ENCODE measurements at places on chromosomes 12 and 14. TPM values are rescaled to one million over a fixed set of nuclear protein-coding genes. Genes with fewer than 3 reads are reported as not detected.

Gene C12orf60
- polyA plus RNA-seq, result 5.2 TPM

Gene VAMP1
- polyA plus RNA-seq, result 12.7 TPM

Gene SYNE3
- 1.9 TPM for polyA plus RNA-seq

Gene KLHL42
- 32.8 TPM for polyA plus RNA-seq

Gene TBC1D30
- 4.9 TPM for polyA plus RNA-seq

Gene OVCH1
- polyA plus RNA-seq, result 0.18 TPM

Gene GRIP1
- polyA plus RNA-seq, result 22.2 TPM

Gene TAS2R13
- 0.10 TPM for polyA plus RNA-seq

Gene STON2
- polyA plus RNA-seq, result 49.7 TPM

Gene PLA2G1B
- 0.31 TPM for polyA plus RNA-seq

Gene TMEM63C
- polyA plus RNA-seq, result 1.5 TPM

GRCh38 chr12:76554405-76555230, 5.0 kb downstream of the OSBPL8 start:
- DNase-seq, result no peak

DNA sequence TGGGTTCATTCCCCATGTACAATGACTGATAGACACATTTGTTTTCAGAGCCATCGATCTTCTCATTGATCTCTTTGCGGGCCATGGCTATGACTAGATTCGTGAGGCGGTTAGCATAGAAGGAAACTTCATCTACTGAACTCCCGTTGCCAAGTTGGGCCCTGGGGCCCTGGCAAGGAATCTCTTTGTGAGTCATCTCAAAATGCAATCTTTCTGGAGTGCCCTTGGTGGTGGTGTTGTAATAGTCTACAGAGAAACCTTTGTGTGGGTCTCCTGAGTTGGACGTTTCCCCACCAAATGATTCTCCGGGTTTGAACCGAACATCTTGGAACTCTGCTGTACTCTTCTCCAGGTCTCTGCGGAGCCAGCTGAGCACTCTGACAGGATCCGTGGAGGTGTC, 20.4 kb downstream of the AKAP3 start:
- no peak for DNase-seq

DNA sequence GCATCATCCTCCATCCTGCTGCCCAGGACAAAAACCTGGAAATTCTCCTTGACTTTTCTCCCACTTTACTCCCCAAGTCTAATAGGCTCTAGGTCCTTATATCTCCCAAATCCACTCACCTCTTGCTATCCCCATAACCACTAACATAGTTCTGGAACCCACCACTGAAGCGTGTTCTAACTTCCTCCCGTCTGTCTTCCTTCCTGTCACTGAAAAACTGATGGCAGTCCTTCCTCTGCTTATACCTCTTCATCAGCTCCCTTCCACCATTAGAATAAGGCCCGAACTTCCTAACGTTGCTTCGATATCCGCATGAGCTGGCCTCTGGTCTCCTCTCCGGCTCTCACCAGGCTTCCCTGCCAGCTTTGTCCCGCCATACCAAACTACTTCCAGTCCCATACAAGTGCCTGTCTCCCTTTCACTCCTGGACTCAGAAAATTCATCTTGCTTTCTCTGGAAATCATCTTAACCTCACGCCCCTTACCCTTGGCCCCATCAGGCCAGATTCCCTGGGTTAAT, 63.0 kb upstream of the BCL2L14 start:
- DNase-seq, result no peak

DNA sequence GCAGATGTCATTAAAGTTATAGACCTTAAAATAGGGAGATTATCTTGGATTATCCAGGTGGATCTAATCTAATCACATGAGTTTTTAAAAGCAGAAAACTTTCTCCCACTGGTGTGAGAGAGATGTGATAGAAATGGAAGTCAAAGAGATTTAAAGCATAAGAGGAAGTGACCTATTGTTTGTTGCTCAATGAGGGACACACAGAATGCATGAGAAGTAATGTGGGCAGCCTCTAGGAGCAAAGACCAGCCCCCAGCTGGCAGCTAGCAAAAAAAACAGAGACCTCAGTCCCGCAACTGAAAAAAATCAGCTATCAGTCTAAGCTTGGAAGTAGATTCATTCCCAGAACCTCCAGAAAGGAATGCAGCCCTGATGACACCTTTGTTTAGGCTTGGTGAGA, 24.6 kb upstream of the ANP32D start:
- DNase-seq, result no peak

- DNase-seq, result no peak
Observed at GRCh38 chr12:92295523-92295922, 149.9 kb upstream of the BTG1 start.

GRCh38 chr12:113292091-113292490, 42.8 kb downstream of the SLC8B1 start:
- DNase-seq, result no peak

DNA sequence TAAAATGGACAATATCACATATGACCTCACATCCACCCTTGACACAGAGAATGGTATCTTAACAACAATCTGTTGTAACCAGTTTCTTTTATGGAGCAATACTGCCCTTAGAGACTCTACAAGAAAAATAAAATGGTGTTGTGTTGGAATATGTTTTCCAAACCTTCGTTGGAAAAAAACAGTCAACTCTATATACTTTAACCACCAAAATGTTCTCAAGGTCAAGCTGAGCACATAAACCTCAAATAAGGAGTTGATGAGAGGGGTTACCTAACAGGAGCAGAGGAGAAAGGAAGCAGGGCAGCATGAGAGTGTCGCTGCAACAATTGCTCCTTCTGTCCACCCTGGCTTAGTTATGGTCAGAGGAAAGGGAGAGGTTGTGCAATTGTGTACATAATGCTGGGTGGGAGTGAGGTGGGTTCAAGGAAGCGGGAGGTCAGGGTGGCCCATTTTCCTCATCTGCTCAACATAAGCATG, 179.2 kb upstream of the BMP4 start:
- no peak for DNase-seq

- DNase-seq, result no peak
Observed at GRCh38 chr14:56118611-56119181, 485 bp downstream of the PELI2 start.

GRCh38 chr12:21776175-21776574, 1.7 kb upstream of the KCNJ8 start:
- DNase-seq, result no peak

DNA sequence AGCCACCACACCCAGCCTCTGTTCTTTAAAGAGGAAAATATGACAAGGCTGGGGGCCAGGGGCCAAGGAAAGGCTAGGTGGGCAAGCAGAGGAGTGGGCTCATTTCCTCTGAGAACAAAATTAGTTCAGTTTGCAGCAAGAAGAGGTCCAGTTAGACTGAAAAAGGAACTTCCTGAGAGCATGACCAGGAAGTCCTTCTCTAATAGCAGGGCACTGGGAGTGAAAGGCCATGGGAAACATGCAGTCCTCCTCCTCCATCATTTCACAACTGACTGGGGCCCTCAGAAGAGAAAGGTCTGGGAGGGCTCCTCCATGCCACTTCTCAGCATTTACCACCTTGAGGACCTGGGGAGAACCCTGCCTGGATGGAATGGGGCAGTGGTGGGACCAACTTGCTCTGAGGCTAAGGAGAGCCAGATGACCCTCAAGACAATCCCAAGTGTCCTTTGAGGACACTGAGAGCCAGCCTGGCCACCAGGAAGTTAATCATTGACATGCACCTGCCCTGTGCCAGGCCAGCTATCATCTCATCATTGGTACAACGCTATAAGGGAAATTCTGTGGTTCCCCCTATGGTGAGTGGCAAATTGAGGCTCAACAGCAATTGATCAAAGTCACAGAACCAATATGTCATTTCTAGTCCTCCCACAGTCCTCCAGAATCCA, 2.0 kb downstream of the AQP2 start:
- DNase-seq, result no peak

DNA sequence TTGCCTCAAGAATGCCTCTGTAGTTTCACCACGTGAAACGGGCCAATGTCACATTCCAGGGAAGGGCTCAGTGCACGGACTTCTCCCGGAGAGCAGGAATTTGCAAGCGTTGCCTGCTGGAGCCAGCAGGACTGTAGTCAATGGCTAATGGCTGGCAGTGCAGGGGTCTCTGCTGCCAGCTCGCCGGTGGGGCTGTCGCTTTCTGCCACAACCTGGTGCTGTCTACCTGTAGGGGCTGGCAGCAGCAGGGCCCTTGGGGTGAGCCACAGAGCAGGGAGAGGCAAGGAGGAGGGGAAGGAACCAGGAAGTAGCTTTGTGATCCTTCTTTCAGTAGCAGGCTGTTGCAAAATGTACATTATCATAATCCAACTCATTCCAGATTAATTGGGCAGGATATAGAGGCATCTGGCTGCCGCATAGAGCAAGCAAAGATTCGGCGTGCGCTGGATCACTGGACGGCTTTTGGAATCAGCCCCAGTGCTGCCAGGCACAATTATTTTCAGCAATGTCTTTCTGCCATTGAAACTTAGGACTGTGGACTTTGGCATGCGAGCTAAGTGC, 114.1 kb downstream of the PAPOLA start:
- no peak for DNase-seq

GRCh38 chr12:18551701-18552100, 186.1 kb downstream of the PLCZ1 start:
- DNase-seq, result no peak

- DNase-seq, result no peak
Observed at GRCh38 chr12:7113389-7113871, 4.4 kb upstream of the C1RL start.

- no peak for DNase-seq
Observed at GRCh38 chr14:71448431-71449315, 483.6 kb upstream of the RGS6 start.

- no peak for DNase-seq
Observed at GRCh38 chr14:98803196-98803595, 468.8 kb downstream of the BCL11B start.

DNA sequence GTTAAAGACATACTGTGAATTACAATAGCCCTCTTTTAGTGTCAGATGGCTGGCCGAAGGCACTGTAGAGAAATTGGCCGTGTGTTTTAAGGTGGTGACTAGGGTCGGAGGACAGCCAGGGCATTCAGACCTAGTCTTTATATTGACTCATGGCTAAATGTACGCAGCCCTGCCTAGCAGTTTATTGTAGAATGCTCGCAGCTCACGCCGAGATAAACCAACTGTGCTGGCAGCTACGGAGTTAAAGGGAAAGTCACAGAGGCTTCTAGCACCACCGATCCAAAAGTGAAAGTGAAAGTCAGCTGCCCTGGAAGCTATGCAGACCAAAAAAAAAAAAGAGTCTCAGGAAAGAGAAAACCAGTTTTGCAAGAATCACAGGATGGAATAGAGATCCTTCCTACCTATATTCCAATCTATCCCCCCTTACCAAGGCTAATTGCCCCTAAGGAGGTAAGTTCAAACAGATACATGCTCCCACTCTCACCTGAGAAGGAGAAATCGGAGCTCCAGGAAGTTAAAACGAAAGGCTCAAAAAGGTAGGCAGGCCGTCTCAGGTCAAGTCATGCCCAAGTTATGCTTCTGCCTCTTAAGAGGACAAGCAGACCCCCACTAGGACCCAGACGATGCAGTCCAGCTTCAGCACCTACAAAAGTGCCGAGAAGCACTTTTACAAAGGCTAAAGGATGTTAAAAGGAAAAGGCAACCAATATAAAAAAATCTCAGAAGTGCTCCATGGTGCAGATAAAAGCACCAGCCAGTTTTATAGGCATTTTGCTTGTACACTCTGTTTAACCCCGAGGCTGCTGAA, 24.8 kb downstream of the KLRK1 start:
- peak; percentile 88 for DNase-seq

- no peak for DNase-seq
Observed at GRCh38 chr12:121804417-121805111, 755 bp downstream of the SETD1B start.

GRCh38 chr12:90954428-90954827, 548 bp downstream of the CCER1 start:
- DNase-seq, result no peak

- no peak for DNase-seq
Observed at GRCh38 chr12:110436231-110436630, 13.9 kb downstream of the ARPC3 start.

DNA sequence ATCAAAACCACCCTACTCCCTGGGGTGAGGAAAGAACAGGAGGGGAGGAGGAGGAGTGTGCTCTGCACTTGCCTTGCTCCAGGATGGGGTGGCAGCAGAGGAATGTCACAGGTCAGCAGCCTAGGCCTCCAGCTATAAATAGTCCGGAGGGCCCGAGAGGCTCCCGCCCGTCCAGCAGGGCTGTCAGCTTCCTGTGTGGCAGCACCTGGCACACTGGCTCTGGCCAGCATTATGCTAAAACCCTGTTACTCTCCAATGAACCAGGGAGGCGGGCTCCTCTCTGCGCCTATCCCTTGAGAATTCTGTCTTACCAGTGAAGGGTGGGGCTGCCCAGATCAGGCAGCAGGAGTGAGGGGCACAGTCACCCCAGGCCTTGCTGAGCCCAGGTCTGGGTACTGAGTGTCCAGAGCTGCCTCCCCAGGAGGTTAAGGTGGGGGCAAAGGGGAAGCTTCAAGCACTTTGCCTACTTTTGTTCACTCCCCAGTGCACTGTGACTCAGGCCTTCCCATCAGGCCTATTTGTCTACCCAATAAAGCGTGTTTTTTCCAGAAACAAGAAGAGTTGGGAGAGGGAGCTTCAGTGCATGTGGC, 1.2 kb upstream of the COX14 start:
- DNase-seq, result no peak

- no peak for DNase-seq
Observed at GRCh38 chr12:108308395-108309085, 30.6 kb downstream of the CMKLR1 start.

DNA sequence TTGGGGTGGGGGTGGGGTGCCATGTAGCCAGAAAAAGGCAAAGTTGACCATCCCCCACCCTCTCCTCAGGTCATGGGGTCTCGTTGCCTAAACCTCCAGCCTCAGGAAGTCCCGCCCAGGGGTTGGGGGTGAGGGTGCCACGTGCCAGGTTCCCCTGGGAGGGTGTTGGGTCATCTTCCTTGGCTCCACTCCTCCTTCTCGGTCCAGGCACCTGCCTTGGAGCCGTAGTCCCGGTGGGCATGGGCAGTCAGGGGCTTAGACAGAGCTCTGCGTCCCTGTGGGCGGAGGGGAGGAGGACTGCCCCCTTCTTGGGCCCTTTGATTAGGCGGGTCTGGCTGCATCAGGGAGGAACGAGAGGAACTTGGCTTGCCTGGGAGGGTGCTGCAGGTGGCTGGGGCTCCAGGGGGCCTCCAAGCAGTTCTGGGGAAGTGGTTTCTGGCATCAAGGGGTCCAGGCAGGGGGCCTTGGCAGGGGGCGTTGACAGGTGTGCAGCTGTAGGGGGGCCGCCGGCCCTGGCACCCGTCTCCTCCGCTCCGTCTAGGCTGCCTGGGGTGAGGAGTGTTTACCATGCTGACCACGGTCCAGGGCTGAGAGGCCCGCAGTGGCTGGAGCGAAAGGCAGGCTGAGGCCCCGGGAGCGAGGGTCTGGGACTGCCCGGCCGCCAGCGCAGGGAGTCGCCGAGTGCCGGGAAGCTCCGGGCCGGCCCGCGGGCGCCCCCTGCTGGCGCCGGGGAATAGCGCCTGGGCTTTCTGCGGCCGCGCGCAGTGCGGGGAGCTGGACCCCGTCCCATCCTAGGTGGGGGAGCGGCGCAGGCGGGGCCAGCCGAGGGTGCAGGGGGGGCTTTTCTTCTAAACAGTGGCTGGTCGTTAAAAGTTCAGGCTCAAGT, 7.9 kb downstream of the SETD1B start:
- no peak for DNase-seq

GRCh38 chr12:52682938-52683574, 2.8 kb upstream of the KRT1 start:
- DNase-seq, result no peak

- DNase-seq, result no peak
Observed at GRCh38 chr14:79016828-79017505, 846.8 kb downstream of the NRXN3 start.
